Endothelial cell (in vitro differentiated cells): ENCODE measurements at places on chromosomes 6 and 20. TPM values are rescaled to one million over a fixed set of nuclear protein-coding genes. Genes with fewer than 3 reads are reported as not detected.

GRCh38 chr20:4637081-4637797 is 84.5 kb upstream of the PRND start:
- no peak for DNase-seq

DNA sequence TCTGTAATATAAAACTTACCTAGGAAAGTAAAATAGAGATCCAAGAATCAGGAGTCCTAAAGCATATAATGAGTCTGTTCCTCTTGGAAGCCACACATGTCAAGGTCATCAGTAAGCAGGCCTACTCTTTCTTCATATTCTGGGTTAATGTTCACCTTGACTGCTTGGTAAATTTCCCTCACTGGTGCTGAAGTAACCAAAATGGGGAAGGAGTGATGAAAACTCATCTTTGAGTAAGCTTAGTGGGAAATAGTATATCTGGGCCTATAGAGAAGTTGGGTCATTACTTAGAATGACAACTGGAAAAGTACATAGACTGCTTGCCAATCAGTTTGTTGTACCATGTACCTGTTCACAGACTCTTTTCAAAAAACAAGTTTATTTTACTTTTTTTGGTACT is 6.6 kb downstream of the TSPYL4 start:
- DNase-seq = no peak

- DNase-seq = no peak
Measured at GRCh38 chr6:135189344-135189743, 8.2 kb downstream of the MYB start.

GRCh38 chr6:119322715-119323350 is 26.7 kb downstream of the MAN1A1 start:
- DNase-seq = no peak

DNA sequence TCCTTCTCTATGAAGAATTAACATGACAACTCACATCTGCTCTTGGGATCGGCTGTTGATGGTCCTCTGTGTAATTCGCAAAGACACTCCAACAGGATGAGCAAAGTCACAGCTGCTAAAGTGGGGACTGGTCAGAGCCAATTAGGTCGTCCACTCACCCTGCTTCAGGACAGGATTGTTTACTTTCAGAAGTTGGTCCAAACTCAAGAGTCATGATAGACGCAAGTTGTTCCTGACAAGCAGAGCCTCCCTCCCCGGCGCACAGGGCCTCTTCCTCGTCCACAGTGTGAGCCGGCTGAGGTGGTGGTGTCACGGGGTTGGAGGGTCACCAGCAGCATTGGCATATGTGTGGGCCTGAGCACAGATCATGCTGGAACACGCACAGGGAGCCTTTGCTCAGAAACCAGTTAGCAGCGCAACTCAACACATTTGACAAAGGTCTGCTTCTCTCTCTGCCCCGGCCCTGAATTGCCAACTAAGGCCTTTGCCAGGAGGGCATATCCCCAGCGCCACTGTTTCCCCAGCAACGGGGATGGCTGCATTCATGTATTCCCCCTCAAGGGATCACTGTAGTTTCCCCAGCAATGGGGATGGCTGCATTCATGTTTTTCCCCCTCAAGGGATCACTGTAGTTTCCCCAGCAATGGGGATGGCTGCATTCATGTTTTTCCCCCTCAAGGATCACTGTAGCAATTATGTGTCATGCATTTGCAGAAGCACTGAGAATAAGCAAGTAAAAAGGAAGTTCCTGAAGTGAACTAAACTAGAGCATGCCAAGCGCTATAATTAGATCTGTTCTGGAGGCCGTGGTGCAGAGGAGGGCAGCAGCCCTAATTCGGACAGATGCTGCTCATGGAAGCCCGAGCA is 111.7 kb downstream of the THBS2 start:
- DNase-seq = no peak

- DNase-seq = no peak
Measured at GRCh38 chr6:67016921-67017460, 1310.0 kb upstream of the EYS start.

- peak; percentile 64 for DNase-seq
Measured at GRCh38 chr20:41135187-41135887, 2.0 kb upstream of the PLCG1 start.

GRCh38 chr6:75219263-75219662 is 13.4 kb upstream of the COL12A1 start:
- DNase-seq = no peak

- peak; percentile 53 for DNase-seq
Measured at GRCh38 chr20:5557123-5557522, 193.1 kb upstream of the SHLD1 start.

- peak; percentile 43 for DNase-seq
Measured at GRCh38 chr6:89792881-89793280, 26.7 kb downstream of the MDN1 start.

GRCh38 chr20:58824843-58825242 is 25.9 kb downstream of the GNAS-AS1 start:
- no peak for DNase-seq

DNA sequence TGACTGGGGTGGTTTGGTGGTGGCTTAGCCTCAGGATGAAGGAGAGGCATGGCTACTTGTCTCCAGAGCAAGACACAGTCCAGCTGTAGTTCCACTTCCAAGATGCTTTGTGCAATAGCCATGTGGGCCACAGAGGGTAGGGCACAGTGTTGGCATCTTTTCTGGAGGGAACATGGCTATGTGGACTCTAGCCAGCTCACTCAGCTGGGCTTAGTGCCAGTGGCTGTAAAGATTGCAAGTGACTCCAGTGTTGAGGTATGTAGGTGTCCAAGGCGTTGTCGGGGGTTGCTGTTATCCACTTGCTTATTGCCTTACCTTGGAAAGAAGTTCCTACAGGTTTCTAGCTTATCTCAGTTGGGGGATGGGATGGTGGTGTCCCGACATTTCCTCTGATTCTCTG is 233.4 kb downstream of the CD109 start:
- DNase-seq = no peak

DNA sequence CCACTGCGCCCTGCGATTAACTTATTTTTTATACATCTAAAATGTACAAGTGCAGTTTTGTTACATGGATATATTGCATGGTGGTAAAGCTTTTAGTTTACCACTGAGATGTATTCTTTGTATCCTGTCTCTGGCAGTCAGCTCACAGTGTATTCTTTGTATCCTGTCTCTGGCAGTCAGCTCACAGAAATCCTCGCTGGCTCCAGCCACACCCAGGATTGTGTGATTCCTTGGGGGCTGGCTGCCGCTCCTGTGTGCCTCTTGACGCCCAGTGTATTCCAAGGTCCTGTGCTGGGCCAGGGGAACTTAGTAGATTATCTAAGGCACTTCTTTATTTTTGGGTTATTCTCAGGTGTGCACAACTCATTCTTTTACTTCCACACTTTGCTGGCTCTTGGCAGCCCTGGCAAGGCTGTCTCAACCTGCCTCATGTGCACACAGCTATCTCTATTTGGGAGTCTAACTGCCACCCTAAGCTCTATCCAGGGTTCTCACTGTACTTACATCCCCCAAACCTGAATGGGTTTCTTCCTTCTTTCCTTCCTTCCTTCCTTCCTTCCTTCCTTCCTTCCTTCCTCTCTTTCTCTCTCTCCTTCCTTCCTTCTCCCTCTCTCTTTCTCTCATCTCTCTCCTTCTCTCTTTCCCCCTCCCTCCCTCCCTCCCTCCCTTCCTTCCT is 12.4 kb upstream of the RNF24 start:
- no peak for DNase-seq

DNA sequence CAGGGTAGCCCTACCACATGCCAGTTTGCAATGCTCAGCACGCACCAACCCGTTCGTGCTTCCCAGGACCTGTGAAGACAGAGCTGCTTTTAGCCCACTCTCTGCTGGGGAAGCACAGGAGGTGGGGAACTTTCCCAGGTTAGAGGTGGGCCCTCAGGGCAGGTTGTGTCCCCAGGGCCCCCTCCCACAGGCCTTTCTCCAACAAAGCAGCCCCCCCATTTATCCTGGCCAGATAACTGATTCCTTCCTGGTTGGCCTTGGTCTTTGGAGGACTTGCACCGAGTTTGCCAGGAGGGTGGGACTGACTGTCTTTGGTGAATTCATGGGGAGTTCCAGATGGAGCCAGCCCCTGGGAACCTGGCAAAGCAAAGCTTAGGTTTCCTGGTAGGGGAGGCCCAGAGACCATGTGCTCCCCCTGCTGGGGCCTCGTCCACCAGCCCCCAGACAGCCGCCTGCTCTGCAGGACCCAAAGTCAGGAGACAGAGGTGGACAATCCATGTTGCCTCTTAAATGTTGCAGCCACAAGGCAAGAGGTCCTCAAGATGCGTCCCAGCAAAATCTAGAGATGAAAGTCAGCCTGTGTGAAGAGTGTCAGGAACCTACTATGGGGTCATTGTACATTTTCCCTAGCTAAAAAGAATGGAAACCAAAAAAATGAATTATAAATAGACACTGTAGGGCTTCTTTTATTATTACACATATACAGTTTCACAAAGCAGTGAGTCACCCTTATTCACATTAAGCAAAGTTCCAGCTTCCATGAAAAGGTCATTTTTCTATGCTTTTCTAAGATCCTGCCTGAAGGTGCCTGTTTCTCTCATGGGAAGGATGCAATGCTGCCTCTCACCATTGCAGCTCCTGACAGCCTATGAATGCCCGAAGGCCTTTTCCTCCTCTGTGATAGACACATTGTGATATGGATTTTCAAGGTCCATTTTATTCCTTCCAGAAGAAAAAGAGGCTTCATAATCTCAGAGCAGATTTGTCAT is 497.8 kb downstream of the PREX1 start:
- peak; percentile 64 for DNase-seq

- no peak for DNase-seq
Measured at GRCh38 chr6:32895006-32895345, 41.0 kb downstream of the PSMB9 start.

DNA sequence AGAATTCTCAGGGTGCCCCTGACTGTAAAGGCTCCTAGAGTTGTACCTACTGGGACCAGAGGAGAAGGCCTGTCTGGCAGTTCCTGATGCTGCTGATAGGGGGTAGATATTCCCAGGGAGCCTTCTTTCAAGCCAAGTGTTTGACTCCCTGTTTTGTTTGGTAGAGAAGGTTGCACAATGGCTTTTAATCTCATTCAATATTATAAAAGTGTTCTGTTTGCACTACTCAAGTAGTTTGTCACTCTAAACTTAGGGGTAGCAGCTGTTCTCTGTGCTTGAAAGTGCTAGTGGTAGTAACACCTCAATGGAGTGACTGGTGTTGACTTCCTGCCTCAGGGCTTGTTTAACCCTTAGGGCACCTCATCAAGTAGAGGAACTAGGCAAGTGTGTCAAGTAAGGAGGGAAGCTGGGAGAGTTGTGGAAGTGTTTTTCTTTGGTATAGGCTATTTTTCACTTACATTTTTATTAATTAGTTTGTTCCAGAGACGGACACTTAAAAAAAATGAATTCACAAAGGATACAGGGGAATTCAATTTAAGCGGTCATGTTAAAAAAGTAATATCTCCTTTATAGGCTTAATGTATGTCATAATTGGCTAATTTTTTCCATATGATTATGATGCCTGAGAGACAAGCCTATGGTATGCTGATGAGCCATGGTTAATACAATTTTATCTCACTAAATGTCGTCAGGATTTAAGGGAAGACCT is 38.1 kb downstream of the BICRAL start:
- DNase-seq = no peak

- no peak for DNase-seq
Measured at GRCh38 chr6:129110690-129111343, 227.9 kb downstream of the LAMA2 start.

DNA sequence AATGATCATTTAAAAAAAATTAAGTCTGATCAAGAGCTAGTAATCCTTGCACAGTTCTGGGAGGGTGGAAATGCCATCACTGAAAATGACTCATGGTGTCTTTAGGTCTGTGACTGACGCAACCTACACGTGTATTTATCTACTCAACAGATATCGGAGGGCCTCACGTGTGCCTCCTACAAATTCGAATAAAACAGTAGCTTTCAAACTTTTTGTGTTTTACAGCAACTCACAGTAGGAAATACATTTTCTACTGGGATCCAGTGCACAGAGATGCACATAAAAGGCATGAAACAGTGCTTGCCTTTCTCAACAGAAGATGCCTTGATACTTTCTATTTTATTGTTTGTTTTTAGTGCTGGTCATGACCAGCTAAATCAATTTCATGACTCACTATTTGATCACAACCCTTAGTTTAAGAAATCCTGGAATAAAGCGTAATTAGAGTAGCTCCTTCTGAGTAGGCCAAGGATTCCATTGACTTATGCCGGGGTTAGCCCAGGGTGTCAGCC is 210.0 kb upstream of the SNX9 start:
- DNase-seq = no peak

- DNase-seq = no peak
Measured at GRCh38 chr6:67411036-67411435, 1224.0 kb upstream of the ADGRB3 start.

GRCh38 chr6:64084185-64084663 is 448.6 kb downstream of the PHF3 start:
- DNase-seq = no peak

GRCh38 chr6:157669747-157670216 is 153.3 kb upstream of the SNX9 start:
- no peak for DNase-seq

DNA sequence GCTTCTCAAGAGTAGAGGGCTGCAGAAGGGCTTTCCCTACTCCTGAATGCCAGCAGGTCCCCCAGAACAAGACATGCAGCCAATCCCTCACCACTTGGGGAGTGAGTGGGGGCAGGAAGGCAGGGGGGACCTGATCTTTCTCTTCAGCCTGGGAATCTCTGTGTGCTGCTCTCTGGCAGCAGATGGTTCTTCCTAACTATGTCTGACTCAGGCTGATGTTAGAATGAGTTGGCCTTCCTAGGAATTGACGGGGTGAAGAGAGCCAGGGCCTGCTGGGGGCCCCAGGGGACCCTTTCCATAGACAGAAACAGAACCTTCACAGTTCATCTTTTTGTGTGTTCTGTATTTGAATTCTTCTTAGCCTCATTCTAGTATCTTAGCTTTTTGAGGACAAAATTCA is 29.0 kb upstream of the TCP11 start:
- no peak for DNase-seq

- no peak for DNase-seq
Measured at GRCh38 chr6:75460681-75461080, 32.9 kb downstream of the FILIP1 start.

DNA sequence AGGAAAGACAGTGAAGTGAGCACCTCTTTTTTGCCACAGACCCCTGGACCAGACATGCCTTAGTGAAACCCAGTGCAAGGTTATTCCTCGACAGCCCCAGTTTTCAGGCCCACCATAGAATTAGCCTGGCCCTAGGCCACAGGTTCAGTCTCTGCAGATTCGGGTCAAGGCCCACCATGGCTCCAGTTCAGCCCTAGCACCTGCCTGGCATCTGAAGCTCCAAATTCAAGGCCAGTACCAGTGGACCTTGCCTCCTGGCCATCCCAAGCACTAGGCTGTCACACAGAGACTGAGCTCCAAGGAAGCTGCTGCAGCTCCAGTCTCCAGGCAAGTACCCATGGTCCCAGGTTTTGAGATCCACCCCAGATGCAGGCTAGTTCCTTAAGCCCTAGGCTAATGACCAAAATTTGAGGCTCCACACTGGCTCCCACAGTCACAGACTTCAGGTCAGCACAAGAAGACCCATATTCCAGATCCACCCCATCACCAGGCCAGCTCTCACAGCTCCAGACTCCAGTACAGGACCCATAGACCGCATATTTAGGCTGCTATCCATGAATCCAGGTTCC is 877.5 kb upstream of the ADGRB3 start:
- no peak for DNase-seq

The TBX18 gene
- total RNA-seq = 9.4 TPM

The PARD6B gene
- total RNA-seq = 7.1 TPM

The LRRC1 gene
- 7.5 TPM for total RNA-seq

The NRSN1 gene
- not detected for total RNA-seq

The TSPYL4 gene
- total RNA-seq = 21.1 TPM

The NMBR gene
- total RNA-seq = not detected

The BCAS1 gene
- total RNA-seq = 0.05 TPM

The HLA-DPB1 gene
- 14.4 TPM for total RNA-seq

The SPATA25 gene
- 0.62 TPM for total RNA-seq

The SLPI gene
- 0.82 TPM for total RNA-seq
